Effector memory CD4-positive, alpha-beta T cell (primary cell): ENCODE measurements at places on chromosomes 4 and X.

- no peak for DNase-seq
These were observed 330.5 kb upstream of the AADAT start for GRCh38 chr4:170420255-170420693.

DNA sequence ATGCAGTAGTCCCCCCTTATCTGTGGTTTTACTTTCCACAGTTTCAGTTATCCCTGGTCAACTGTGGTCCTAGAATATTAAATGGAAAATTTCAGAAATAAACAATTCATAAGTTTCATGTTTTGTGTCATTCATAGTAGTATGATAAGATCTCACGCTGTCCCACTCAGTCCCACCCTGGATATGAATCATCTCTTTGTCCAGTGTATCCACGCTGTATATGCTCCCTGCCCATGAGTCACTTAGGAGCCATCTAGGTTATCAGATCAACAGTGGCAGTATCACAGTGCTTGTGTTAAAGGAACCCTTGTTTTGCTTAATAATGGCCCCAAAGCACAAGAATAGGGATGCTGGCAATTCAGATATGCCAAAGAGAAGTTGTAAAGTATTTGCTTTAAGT lies 16.2 kb upstream of the SYTL4 start:
- no peak for DNase-seq

DNA sequence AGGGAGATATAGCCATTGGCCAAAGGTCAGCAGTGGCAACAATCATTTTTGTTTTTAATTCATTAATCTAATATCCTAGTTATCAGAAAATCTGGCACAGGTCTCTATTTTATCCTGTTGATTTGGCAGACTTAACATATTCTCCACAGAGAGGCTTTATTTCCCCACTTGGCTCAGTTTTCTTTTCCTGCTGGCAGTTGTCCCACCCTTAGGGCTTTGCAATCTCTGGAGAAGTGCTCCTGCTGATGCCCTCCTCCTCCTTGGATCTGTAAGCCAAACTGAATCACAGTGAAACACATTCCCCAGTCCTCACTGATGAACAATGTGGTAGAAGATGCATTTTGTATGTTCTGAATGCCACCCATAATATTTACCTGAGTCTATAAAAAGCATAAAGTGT lies 889.7 kb downstream of the PDHA2 start:
- DNase-seq, result no peak

GRCh38 chrX:31099536-31100090 lies 27.8 kb upstream of the FTHL17 start:
- no peak for DNase-seq

- DNase-seq, result no peak
These were observed 42.4 kb upstream of the PABPC4L start for GRCh38 chr4:134243742-134244713.

DNA sequence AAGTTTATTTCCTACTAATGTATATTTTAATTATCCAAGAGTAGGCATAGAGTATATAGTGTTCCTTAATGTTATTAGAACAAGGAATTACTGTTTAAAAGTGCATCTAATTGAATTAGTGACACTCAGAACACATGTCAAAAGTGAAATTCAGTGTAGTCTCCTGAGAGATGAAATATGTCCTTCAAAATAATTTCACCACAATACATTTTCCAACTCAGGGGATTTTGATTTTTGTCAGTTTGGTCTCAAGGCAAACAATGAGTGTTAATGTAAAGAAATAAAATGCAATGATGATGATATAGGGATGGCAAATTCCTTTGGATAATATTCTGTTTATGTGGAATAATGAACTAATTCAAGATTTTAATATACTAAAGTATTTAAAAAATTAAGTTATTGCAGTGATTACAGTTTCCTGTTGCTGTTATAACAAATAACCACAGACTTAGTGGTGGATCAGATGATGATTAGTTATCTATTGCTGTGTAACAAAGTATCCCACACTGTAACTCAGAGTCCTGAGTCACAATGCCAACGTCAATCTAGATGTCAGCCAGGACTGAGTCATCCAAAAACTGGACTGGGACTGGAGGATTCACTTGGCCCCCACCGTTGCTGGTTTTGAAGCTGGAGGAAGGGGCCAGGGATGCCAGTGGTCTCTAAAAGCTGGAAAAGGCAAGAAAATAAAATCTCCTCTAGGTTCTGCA lies 148.0 kb upstream of the SLC7A11 start:
- no peak for DNase-seq

DNA sequence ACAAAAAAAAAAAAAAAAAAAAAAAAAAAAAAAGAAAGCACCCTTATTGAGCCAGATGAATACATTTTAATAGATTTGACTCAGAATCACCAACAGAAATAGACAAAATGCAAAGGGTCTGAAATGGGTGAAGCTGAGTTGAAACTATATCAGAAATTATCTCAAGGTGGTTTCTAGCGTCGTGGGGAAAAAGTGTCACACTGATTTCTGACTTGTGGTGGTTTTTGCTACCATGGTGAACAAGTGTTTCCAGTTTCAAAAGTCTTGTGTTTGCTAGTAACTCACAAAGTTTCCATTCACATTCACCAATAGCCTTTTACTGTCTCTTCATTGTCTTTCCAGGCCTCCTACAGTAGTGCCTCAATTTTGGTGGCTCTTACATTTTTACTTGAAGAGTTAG lies 135.5 kb downstream of the ARHGAP24 start:
- no peak for DNase-seq

- DNase-seq, result no peak
These were observed 321.9 kb downstream of the HS3ST1 start for GRCh38 chr4:11106759-11107158.

GRCh38 chrX:86407371-86407770 lies 259.1 kb downstream of the DACH2 start:
- DNase-seq, result no peak

DNA sequence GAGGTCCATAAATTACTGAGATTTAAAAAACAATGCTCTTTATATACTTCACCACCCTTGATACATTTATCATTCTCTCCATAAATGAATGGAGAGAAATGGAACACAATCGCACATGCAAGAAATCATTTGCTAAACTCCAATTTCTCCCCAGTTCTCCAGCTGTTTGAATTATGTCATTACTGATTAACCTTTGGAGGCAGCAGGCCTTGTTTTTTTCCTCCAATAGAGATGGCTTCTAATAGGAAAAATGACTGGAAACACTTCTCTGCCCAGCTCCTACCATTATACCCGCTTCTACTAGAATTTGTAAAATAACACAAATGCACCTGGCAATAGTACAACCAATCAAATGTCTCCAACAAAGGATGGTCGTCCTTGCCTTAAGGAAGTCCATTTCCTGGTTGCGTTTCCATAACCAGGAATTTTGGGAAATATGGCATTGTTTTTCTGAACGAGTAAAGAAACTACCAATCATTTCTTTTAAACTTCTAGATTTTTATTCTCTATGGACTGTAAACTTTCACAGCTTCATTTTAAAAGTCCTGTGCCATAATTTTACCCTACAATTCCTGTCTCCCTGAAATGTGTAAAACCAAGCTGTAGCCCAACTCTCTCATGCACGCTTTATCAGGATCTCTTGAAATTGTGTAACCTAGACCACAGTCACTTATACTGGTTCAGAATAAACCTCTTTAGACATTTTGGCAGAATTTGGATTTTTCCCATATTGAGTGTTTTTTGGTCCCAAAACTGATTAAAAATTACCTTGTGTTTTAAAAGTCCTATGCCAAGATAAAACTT lies 60.1 kb downstream of the APBB2 start:
- no peak for DNase-seq

DNA sequence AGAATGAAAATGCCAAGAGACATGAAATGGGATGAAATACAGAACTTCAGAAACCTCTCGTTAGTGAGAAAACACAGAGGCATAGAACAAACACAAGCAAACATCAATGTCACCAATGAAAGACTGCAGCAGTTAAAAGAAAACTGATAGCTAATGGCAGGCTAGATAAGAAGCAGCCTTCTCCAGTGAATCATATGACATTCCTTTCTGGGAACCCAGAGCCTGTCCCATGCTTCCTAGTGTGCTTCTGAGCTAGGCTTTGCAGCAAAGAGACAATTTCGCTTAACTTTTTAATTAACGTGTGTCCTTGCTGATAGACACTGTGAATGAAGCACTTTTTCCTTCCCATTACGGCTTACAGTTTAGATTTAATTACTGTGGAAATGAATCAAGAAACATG lies 444.6 kb downstream of the IL15 start:
- DNase-seq, result no peak

DNA sequence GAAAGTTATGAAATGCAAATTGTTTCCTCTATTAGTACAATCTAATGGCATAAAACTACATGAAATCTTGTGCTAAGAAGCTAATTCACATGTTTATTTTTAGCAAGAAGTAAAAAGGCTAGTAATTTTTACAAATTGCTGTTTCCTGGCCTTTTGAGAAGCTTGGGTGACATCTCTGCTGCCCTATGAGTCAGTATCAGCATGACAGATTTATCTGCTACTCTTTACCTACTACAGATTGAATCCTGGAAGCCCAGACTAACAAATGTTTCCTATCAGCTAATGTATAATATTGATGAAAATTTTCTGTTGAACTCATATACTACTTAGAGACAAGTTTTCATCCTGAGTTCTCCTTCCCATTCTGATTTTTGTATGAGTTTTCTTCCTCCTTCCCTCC lies 232.4 kb downstream of the DCTD start:
- no peak for DNase-seq

DNA sequence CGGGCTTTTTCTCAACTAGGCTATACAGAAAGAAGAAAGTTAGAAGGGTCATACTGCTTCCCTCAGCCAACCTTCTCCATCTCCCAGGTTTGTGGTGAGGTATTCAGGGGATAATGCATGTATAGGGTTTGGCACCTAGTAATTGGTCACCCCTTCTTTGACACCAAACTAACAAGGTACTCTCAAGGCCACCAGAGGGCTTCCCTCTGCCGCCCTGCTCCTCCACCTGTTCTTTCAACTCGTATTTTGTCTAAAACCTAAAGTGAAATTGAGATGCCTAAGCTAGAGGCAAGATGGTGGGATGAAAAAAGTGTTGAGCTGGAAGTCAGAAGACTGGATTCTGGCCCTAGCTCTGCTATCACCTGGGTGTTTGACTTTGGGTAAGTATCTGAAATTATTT lies 22.0 kb downstream of the CT47C1 start:
- DNase-seq, result no peak

GRCh38 chr4:71752383-71753042 lies 31.4 kb downstream of the GC start:
- DNase-seq, result no peak

- DNase-seq, result no peak
These were observed 109.7 kb downstream of the UNC5C start for GRCh38 chr4:95439071-95439470.

GRCh38 chr4:143359644-143360193 lies 23.0 kb downstream of the GAB1 start:
- no peak for DNase-seq

- DNase-seq, result no peak
These were observed 1137.7 kb upstream of the TENM3 start for GRCh38 chr4:181105487-181105886.

DNA sequence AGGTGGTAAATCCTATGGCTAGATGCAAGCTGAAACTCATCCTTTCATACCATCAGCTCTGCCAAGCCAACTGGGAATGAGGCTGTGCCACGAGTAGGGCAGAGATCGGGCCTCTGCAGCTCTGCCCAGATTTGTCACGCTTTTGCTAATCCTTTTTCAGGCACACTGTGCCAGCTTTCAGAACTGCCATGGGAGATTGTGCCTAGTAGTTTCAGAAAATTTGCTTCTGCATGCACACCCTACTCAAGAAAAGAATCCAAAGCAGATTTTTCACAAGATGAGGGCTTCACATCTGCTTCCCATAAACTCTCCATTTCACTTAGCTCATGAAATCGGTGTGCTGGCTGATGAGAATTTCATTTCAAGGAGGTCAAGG lies 3.3 kb upstream of the ADH7 start:
- no peak for DNase-seq

- no peak for DNase-seq
These were observed 590.0 kb downstream of the FSTL5 start for GRCh38 chr4:161573836-161574235.

- DNase-seq, result no peak
These were observed 13.7 kb upstream of the WDR1 start for GRCh38 chr4:10130178-10130888.

- DNase-seq, result no peak
These were observed 81.8 kb downstream of the MTMR1 start for GRCh38 chrX:150774798-150775568.

DNA sequence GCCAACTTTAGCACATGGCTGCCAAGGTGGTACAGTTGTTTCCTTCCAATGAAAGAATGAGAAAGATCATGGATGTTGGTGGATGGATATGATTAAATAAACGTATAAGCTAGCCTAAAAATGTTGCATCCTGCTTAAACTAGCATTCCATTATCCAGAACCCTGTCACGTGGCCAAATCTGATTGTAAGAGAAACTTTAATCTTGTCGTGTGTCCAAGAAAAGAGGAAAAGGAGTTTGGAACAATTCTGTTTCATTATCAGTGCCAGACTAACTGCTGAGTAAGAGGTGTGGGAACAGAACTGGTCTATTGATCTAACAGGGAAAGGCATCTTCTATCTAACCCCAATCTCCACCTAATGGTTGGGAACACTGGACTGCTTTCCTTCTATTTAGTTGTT lies 325.2 kb upstream of the BMP3 start:
- no peak for DNase-seq

DNA sequence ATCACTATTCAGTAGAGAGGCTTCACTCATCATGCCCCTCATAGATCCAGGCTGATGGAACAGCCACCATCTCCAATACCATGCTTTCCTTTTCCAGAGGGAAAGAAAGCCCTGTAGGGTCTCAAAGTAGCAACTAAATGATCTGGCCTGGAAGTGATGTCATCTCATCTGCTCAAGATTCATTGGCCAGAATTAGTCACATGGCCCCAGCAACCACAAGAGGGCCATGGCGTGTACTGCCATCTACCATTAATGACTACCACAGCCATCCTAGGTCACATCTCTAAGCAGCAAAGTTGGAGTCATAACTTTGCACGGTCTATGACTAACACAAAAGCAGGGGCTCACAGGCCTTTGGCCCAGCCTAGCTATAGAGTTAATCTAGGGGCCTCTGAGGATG lies 194.8 kb downstream of the KIT start:
- no peak for DNase-seq

- DNase-seq, result no peak
These were observed 30.4 kb downstream of the TBC1D14 start for GRCh38 chr4:6939761-6940743.

DNA sequence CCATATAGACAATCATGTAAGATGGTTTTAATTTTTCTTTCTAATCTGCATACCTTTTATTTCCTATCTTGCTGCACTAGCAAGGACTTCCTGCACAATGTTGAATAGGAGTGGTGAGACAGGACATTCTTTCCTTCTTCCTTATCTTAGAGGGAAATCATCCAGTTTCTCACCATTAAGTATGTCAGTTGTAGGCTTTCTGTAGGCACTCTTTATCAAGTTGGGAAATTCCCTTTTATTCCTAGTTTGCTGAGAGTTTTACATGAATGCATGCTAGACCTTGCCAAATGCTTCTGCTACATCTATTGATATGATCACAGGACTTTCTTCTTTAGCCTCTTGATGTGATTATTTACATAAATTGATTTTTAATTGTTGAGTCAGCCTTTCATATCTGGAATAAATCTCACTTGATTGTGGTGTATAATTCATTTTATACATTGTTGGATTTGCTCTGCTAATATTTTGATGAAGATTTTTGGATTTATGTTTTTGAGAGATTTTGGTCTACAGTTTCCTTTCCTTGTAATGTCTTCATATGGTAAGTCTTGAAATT lies 23.8 kb downstream of the RNF175 start:
- DNase-seq, result no peak
